ENCODE measurements at places on chromosomes 4 and X. TPM values are rescaled to one million over a fixed set of nuclear protein-coding genes. Genes with fewer than 3 reads are reported as not detected.

CCNB3 gene
- polyA plus RNA-seq: not detected

S100G gene
- polyA plus RNA-seq: not detected

ITIH6 gene
- not detected for polyA plus RNA-seq

STAP1 gene
- polyA plus RNA-seq: not detected

ZXDA gene
- polyA plus RNA-seq: 0.75 TPM

DNA sequence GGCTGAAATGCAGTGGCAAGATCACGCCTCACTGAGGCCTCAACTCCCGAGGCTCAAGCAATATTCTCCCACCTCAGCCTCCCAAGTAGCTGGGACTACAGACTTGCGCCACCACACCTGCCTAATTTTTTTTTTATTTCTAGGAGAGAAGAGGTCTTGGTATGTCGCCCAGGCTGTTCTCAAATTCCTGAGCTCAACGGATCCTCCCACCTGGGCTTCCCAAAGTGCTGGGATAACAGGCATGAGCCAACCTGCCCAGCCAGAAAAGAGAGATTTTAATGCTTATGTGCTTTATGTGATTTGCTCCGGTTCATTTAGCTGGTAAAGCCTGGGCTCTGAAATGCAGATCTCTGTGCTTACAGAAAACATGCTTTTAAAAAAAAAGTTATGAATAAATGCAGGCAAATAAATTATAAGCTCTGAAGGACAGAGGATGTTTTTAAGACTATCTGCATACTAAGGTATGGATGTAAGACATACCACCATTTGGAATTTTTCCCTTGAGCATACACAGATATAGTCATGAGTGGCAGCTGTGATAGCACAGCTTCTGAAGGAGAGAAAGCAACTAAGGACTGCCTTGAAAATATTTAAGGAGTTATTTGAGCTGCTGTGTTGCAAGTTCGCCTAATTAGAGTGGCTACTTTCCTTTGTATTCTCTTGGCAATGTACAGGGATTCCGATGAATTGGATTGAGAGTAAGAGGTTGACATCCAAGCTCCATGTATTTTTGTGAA lies 13.8 kb downstream of the GUCY1B1 start:
- DNase-seq: no peak
- H3K27me3 ChIP-seq: no peaks in the 10 kb centered on the region
- peaks cover 15% of the 10 kb centered on the region for H3K4me1 ChIP-seq
- H3K4me3 ChIP-seq: no peak overlapping the region

- H3K4me3 ChIP-seq: no peak overlapping the region
- H3K36me3 ChIP-seq: no peaks in the 10 kb centered on the region
- no peak for DNase-seq
- no peaks in the 10 kb centered on the region for H3K4me1 ChIP-seq
Measured at GRCh38 chr4:114103908-114104307, 124.5 kb upstream of the ARSJ start.

GRCh38 chr4:7767966-7768365 lies 171.7 kb downstream of the AFAP1 start:
- no peak overlapping the region for H3K4me3 ChIP-seq
- DNase-seq: no peak
- H3K36me3 ChIP-seq: peaks cover 58% of the 10 kb centered on the region
- no peaks in the 10 kb centered on the region for H3K27me3 ChIP-seq

GRCh38 chr4:181982856-181983255 lies 260.3 kb upstream of the TENM3 start:
- no peak overlapping the region for H3K4me3 ChIP-seq
- H3K27ac ChIP-seq: no peak overlapping the region
- no peaks in the 10 kb centered on the region for H3K4me1 ChIP-seq
- DNase-seq: no peak
- no peaks in the 10 kb centered on the region for H3K36me3 ChIP-seq

DNA sequence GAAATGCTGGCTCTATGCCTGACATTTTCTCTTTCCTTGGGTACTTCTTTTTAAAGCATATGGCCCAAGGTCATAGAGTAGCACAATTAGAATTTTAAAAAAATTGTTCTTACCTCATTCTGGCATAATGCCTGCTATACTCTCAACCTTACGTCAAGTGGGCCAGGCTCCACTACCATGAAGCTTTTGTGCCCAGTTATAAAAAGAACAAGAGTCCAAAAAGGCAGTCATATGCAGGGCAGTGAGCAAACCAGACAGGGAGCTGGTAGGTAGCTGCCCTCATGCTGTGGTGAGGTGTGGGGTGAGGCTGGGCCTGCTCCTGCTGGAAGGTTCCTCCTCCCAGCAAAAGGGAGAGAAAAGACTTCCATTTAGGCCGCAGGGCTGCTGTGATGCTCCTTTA lies 64.4 kb upstream of the UCP1 start:
- no peak overlapping the region for H3K4me3 ChIP-seq
- H3K36me3 ChIP-seq: peaks cover 99% of the 10 kb centered on the region
- H3K4me1 ChIP-seq: peaks cover 8% of the 10 kb centered on the region
- H3K27me3 ChIP-seq: no peaks in the 10 kb centered on the region

DNA sequence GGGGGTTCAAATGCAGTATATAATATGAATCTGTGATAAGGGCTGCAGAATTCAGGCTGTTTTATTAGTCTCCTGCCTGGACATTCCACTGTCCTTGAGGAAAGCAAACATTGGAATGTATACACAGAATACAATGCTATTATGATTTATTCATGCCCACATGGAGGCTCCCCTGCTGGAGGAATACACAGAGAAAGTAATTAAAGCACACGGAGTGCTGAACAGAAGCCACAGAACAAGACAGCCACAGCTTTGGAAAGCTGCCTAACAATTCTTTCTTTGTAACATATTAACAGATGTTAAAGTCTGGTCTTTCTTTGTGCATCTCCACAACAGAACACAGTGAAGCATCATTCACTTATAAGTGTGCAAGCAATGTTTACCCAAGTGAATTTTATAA lies 155.8 kb downstream of the ARAP2 start:
- no peaks in the 10 kb centered on the region for H3K36me3 ChIP-seq
- DNase-seq: no peak
- no peaks in the 10 kb centered on the region for H3K27me3 ChIP-seq

DNA sequence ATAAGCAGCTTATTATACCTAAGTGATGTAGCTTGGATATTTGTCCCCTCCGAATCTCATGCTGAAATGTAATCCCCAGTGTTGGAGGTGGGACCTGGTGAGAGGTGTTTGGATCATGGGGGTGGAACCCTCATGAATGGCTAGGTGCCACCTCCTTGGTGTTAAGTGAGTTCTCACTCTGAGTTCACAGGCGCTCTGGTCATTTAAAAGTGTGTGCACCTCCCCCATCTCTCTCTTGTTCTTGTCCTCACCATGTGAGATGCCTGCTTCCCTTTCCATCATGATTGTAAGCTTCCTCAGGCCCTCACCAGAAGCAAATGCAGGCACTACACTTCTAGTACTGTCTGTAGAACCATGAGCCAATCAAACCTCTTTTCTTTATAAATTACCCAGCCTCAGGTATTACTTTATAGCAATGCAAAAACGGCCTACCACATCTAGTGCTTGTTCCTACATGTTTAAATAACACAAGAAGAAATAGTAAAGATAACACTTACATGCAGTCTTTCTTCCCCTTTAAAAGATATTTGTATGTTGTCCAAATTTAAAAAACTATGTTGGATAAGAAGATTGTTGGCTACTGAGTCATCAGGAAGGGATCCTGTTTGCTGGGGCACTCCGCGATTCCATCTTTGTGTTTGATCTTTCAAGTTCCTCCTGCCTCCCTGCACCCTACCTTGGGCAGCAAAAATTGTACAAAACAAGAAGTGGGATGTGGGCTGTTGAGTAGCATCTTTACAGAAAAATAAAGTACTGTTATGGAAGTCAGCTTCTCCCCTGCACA lies 29.7 kb downstream of the PPP1R2C start:
- no peak overlapping the region for H3K4me3 ChIP-seq
- H3K27me3 ChIP-seq: no peaks in the 10 kb centered on the region
- H3K4me1 ChIP-seq: no peaks in the 10 kb centered on the region
- H3K27ac ChIP-seq: no peak overlapping the region

DNA sequence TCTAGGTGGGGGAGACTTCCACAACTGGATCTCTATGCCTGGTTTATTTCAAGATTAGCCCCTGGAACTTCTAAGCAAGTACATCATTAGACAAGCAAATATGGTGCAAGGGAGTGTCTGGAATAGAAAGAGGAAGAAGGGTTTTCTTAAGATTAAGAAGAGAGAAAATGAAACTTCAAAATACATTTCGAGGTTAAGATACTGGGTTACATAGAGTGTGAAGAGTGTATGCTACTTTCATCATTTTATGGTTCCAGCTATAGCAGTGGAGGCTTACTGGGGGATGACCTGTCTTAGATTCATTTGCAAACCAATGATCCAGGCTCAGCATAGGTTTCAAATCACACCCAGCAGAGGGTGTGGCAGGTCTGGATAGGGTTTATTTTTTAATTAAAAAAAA lies 144.4 kb upstream of the GATB start:
- no peaks in the 10 kb centered on the region for H3K36me3 ChIP-seq
- H3K27ac ChIP-seq: no peak overlapping the region
- H3K4me3 ChIP-seq: no peak overlapping the region
- DNase-seq: no peak
- H3K4me1 ChIP-seq: no peaks in the 10 kb centered on the region

Data from heart right ventricle (tissue), 16 donors.